G401 (cell line): ENCODE measurements at places on chromosomes 3 and 15.

- no peak for DNase-seq
These were observed 265.9 kb downstream of the CD47 start for GRCh38 chr3:107824822-107825371.

- no peak for DNase-seq
These were observed 605.0 kb upstream of the TBL1XR1 start for GRCh38 chr3:177802151-177802900.

GRCh38 chr3:11624161-11624560, 19.6 kb downstream of the VGLL4 start:
- DNase-seq = no peak

DNA sequence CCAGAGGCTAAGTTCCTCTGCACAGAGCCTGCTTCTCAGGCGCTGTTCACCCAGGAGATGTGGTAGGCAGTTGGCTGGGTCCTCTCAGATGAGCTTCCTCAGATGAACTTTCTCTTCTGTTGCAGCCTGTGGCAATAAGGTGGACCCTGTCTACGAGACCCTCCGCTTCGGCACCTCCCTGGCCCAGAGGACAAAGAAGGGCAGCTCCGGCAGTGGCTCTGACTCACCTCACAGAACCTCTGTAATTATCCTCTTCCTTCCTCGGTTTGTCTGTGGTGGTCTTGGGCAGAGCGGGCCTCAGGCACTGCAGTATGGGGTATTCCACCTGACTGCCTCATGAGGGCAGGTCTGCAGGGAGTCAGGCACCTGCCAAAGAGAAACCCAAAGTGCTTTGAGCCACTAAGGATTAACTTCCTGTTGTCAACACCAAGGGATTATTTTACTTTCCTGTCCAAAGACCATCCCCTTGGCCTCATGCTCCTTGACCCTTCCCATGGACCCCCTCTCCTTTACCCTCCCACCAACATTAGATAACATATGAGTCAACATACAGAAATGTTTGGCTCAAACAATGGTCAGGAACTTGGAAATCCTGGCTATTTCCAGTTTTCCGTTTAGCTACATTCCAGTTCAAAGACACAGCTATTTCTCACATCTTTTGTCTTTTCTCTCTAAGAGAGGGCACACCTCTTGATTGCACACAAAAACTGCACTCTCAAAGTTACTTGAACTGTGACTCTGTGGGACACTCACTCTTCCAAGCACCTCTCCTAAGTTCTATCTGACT, 105.9 kb downstream of the STAC start:
- DNase-seq = no peak

GRCh38 chr3:64586952-64587351, 100.8 kb downstream of the ADAMTS9 start:
- DNase-seq = no peak

GRCh38 chr15:62932436-62932835, 110.1 kb upstream of the TPM1 start:
- no peak for DNase-seq
